MG63 (cell line): ENCODE measurements at places on chromosomes 2 and 18.

DNA sequence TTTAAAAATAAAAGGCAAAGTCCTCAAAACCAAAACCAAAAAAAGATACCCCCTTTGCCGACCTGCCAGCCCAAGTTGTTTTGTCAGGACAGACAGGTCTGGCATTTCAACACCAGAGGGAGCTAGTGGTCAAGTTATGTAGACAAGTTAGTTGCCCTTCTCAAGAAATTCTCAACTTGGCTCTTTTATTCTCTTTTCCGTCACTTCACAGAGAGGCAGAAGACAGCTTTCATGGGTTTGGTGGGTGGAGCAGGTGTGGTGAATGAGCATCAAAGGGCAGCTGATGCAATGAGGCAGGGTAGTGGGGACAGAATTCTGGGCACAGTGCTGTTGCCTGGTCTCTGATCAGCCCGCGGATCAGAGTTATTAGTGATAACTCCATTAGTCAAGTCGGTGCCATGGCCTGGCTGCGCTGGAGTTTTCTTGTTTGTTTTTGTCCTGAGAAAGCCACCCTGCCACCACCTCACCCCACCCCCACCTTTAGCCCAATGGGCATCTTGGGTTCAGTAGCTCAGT is 303.7 kb upstream of the EPAS1 start:
- peak; percentile 56 for DNase-seq

GRCh38 chr18:59467497-59467896 is 108.4 kb upstream of the LMAN1 start:
- DNase-seq: no peak

DNA sequence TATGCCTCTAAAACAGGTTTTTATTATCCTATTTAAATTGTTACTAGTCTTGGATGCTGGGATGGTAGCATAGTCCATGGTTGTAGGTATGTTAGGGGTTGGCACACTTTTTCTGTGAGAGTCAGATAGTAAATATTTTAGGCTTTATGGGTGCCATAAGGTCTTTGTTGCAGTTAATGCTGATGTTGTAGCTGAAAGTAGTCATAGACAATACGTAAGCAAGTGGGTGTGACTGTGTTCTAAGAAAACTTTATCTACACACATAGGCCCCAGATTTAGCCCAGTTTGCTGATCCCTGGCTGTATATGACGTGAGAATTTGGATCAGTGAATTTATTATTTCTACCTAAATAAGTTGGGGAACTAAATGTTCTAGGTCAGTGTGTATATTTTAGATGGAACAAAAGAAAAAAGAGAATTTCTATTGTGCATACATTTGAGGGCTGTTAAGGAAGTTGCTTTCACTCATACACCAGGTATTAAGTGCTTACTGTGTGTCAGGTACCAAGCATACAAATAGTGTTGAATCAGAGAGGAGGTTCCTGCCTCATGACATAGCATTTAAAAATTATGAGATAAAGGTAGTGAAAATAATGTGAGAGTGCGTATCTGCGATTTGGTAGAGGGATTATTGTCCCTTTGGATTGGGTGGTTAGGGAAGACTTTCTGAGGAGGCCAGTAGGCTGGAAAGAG is 39.4 kb downstream of the AGFG1 start:
- DNase-seq: no peak

- DNase-seq: no peak
Measured at GRCh38 chr18:27311114-27311513, 126.0 kb upstream of the CHST9 start.

- DNase-seq: no peak
Measured at GRCh38 chr18:35197296-35197695, 43.5 kb upstream of the ZNF397 start.

- DNase-seq: no peak
Measured at GRCh38 chr18:59801576-59801975, 98.2 kb upstream of the PMAIP1 start.

GRCh38 chr18:69968039-69968438 is 20.4 kb upstream of the CD226 start:
- no peak for DNase-seq

- no peak for DNase-seq
Measured at GRCh38 chr2:8116661-8117060, 565.2 kb upstream of the ID2 start.

- DNase-seq: no peak
Measured at GRCh38 chr2:100853909-100854810, 34.2 kb downstream of the NPAS2 start.

GRCh38 chr2:66432801-66433694 is 1.9 kb upstream of the MEIS1 start:
- DNase-seq: peak; percentile 93

GRCh38 chr2:37809525-37809924 is 115.6 kb upstream of the RMDN2 start:
- no peak for DNase-seq

DNA sequence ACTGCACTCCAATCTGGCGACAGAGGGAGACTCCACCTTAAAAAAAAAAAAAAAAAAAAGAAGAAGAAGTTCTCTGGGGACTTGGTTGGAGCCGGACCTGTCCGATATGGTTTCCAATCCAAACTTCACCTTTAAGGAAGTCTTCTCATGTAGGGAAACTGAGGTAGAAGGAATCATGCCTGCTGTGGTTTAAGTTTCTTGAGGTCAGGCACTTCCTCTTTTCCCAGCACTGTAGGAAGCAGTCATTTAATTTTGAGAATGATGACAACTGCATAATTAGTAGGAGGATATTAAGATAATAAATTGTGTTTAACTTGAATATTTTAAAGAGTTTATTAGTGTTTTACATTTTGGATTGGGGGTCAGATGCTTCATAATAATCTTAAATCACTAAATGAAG is 62.9 kb downstream of the KCNE4 start:
- DNase-seq: no peak

GRCh38 chr2:226892729-226893128 is 56.9 kb downstream of the RHBDD1 start:
- DNase-seq: no peak

DNA sequence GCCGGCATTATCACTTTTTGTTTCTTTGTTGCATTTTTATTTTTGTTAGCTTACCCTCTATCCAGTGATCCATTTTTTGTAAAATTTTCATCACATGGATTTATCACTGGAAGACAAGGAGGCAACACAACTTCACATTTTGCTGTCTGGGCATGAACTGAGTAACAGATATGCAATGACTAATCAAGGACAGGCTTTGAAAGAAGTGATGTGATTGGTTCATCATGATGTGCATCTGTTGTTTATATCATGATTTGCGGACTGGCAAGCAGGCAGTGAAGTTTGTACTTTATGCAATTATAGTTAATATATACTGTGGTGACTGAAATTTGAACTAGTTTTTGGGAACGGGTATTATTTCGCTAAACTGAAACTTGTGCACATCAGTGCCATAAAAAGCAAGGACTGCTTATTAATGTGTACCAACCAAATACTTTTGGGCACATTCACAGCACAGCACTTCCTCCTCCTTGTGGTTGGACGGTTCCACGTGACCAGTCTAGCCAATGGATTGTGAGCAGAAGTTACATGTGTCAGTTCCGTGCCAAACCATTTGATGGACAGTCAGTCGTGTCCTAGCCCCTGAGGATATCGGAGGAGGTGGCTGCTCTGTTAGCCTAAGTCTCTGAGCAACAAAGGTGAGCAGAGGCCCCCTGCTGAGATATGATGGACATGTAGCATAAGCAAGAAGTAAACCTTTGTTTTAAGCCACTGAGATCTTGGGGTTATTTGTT is 201.4 kb upstream of the SIX2 start:
- peak; percentile 7 for DNase-seq

DNA sequence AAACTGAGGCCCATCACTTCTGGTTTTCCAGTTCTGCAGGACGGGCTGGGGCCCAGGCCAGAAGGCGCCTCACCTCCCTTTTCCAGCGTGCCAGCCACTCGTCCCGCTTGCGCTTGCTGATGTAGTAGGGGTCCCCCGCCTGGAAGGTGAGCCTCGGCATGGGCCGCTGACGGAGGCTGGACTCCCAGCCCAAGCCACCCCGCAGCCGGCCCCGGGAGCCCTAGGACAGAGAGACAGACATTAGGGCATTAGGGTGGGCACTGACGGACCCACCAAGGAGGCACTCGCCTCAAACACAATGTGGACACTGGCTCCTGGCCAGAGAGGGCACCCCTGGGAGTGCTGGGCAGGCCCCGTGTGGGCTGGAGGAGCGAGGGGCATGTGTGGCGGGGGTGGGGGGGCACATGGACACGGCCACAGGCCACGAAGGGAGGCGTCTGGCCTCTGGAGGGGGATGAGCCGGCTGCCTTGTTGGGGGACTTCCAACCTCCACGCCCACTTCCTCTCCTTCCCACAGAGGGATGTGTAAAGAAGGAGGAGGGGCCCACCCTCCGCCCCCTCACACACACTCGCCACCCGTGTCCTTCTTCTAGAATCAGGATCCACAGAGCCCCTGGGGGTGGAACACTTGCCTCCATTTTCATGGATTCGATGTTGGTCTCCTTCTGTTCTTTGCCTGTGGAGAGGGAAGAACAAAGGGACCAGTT is 66.7 kb downstream of the DNMT3A start:
- no peak for DNase-seq

GRCh38 chr2:138610201-138610953 is 108.8 kb downstream of the SPOPL start:
- DNase-seq: no peak

GRCh38 chr18:37265382-37265781 is 300.2 kb downstream of the CELF4 start:
- no peak for DNase-seq

DNA sequence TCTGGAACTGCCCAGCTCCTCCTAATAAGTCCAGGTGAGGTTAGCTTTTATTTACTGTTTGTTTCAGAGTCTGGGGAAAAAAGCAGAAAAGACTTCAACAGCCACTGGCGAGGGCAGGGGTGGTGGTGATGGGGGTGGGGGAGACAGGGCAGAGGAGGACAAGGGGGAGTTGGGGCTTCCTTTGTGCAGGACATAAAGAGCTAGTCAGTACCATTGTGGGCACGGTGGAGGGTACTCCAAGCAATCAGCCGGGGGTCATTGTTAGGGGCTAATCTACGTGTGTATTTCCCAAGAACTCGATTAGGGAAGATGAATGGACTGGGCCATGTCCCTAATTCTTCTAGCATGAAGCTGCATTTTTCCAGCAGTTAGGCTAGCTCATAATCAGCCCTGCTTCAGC is 2.8 kb upstream of the RAX start:
- DNase-seq: no peak

- DNase-seq: no peak
Measured at GRCh38 chr2:180959787-180960186, 20.6 kb upstream of the UBE2E3 start.
